Stimulated activated effector memory CD8-positive, alpha-beta T cell treated with anti-CD3 and anti-CD28 coated beads, Interleukin-12 subunit alpha, Interleukin-12 subunit beta, amount 100 ng/mL, for 72 hours (primary cell): ENCODE measurements at places on chromosomes 4 and X.

DNA sequence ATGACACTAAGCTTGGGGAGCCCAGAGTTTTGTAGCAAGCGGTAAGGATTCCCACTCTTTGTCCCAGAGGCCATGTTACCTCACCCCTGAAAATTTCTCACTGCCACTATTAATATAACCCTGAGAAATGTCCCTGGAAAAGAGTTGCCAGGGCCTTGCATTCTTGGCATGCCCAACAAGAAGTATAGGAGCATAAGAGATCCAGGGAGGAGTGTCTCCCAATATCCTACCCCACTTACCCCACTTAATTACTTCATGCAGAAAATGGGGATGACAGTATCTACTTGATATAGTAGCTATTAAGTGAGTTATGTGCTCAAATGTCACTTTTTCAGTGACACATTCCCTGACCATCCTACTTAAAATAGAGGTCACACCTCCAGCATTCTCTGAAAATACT lies 120.5 kb upstream of the C1GALT1C1 start:
- no peak for DNase-seq

- no peak for DNase-seq
These were observed 78.4 kb downstream of the GRID2 start for GRCh38 chr4:92382128-92382527.

DNA sequence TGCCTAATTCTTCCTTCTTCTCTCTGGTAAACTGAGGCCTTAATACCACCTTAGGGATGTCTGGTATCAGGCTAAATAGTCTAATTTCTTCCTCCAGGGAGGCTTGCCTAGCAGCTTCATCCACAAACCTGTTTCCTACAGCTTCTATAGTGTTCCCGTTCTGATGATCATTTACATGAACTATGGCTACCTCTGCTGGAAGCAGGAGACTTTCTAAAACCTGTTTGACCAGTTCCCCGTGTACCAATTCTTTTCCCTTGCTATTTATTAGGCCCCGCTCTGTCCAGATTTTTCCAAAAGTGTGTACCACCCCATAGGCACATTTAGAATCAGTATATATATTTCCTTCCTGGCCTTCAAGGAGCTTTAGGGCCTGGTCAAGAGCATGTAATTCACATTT lies 5.8 kb upstream of the USP38 start:
- no peak for DNase-seq

- DNase-seq, result no peak
These were observed 171.9 kb downstream of the GALNTL6 start for GRCh38 chr4:171985129-171985528.

DNA sequence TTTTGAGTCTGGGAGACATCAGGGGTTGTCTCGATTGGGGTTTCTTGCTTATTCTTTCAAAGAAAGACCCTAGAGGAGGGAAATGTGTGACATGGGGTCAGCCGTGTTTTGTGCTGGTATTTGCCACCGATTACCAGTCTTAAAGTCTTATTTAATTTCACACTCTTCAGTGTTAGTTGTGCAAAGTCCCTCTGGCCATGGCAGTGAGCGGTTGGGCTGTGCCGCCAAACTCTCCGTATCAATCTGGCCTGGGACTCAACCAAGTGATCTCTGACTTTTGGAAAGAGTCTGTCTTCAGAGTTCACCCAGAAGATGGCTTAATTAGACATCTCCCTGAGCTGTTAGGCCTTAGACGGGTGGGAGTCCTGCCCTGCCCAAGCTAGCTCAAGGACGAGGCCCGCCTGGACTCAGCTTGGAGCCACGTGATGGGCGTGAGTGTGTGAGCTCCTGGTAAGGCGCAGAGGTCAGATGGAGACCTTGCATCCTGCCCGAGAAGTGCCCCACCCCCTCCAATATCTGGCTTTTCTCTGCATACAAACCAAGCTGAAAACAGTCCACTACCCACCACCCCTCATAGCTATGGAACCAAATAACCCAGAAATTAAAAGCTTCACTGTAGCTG lies 3.8 kb upstream of the PITX2 start:
- DNase-seq, result no peak

GRCh38 chrX:82466994-82467393 lies 1041.1 kb upstream of the POU3F4 start:
- DNase-seq, result no peak

GRCh38 chr4:67897686-67898085 lies 13.9 kb upstream of the TMPRSS11D start:
- DNase-seq, result no peak

GRCh38 chr4:73701116-73701515 lies 39.3 kb upstream of the CXCL8 start:
- DNase-seq, result no peak
